ENCODE measurements at places on chromosomes 16 and 17. TPM values are rescaled to one million over a fixed set of nuclear protein-coding genes. Genes with fewer than 3 reads are reported as not detected.

Gene KRT27
- total RNA-seq: not detected

Gene GINS2
- total RNA-seq: 0.26 TPM

Gene FBXW10
- under 0.01 TPM for total RNA-seq

Gene FZD2
- 20.3 TPM for total RNA-seq

Gene LASP1
- 58.8 TPM for total RNA-seq

Gene GNGT2
- not detected for total RNA-seq

Gene RDM1
- total RNA-seq: under 0.01 TPM

Gene NUDT7
- total RNA-seq: 8.7 TPM

Gene KCNAB3
- total RNA-seq: 0.33 TPM

Gene CCL8
- 0.26 TPM for total RNA-seq

- peak overlapping the region; percentile 41 for H3K27ac ChIP-seq
- H3K27me3 ChIP-seq: no peaks in the 10 kb centered on the region
- DNase-seq: no peak
- H3K36me3 ChIP-seq: peaks cover 85% of the 10 kb centered on the region
- H3K4me3 ChIP-seq: no peak overlapping the region
Measured at GRCh38 chr17:50188531-50188920, 12.9 kb downstream of the COL1A1 start.

- no peak for DNase-seq
- H3K4me1 ChIP-seq: peaks cover 8% of the 10 kb centered on the region
- no peak overlapping the region for H3K4me3 ChIP-seq
- H3K27ac ChIP-seq: no peak overlapping the region
Measured at GRCh38 chr16:73206151-73206707, 158.3 kb upstream of the ZFHX3 start.

GRCh38 chr16:20114356-20114755 is 40.7 kb upstream of the GPR139 start:
- no peaks in the 10 kb centered on the region for H3K27me3 ChIP-seq
- H3K36me3 ChIP-seq: no peaks in the 10 kb centered on the region
- H3K4me3 ChIP-seq: no peak overlapping the region
- H3K27ac ChIP-seq: no peak overlapping the region
- no peak for DNase-seq
- H3K4me1 ChIP-seq: no peaks in the 10 kb centered on the region

- H3K27me3 ChIP-seq: no peaks in the 10 kb centered on the region
- H3K4me1 ChIP-seq: peaks cover 20% of the 10 kb centered on the region
- no peak for DNase-seq
- peaks cover 7% of the 10 kb centered on the region for H3K36me3 ChIP-seq
- H3K27ac ChIP-seq: peak overlapping the region; percentile 85
Measured at GRCh38 chr16:2009164-2009711, 383 bp downstream of the ZNF598 start.

- H3K4me3 ChIP-seq: peak overlapping the region; percentile 91
- peaks cover 21% of the 10 kb centered on the region for H3K4me1 ChIP-seq
- peak overlapping the region; percentile 98 for H3K27ac ChIP-seq
- no peaks in the 10 kb centered on the region for H3K27me3 ChIP-seq
Measured at GRCh38 chr17:37493249-37494027, 3.7 kb downstream of the DUSP14 start.

- no peak overlapping the region for H3K27ac ChIP-seq
- no peaks in the 10 kb centered on the region for H3K27me3 ChIP-seq
- peak; percentile 73 for DNase-seq
- H3K4me3 ChIP-seq: no peak overlapping the region
- H3K4me1 ChIP-seq: no peaks in the 10 kb centered on the region
- H3K36me3 ChIP-seq: no peaks in the 10 kb centered on the region
Measured at GRCh38 chr17:78497115-78497540, 80.1 kb downstream of the DNAH17 start.

GRCh38 chr17:17723354-17724261 is 42.4 kb downstream of the RAI1 start:
- peak overlapping the region; percentile 61 for H3K27ac ChIP-seq
- H3K36me3 ChIP-seq: no peaks in the 10 kb centered on the region
- peak overlapping the region; percentile 44 for H3K4me3 ChIP-seq
- H3K27me3 ChIP-seq: no peaks in the 10 kb centered on the region

GRCh38 chr16:89452241-89452640 is 38.1 kb downstream of the ANKRD11 start:
- peaks cover 12% of the 10 kb centered on the region for H3K4me1 ChIP-seq
- H3K4me3 ChIP-seq: no peak overlapping the region
- no peak overlapping the region for H3K27ac ChIP-seq
- no peaks in the 10 kb centered on the region for H3K27me3 ChIP-seq
- DNase-seq: no peak

GRCh38 chr17:52049496-52049895 is 109.0 kb downstream of the CA10 start:
- no peaks in the 10 kb centered on the region for H3K4me1 ChIP-seq
- DNase-seq: no peak
- H3K27ac ChIP-seq: no peak overlapping the region
- H3K27me3 ChIP-seq: no peaks in the 10 kb centered on the region
- no peaks in the 10 kb centered on the region for H3K36me3 ChIP-seq
- no peak overlapping the region for H3K4me3 ChIP-seq

GRCh38 chr16:49575346-49576172 is 202.0 kb downstream of the C16orf78 start:
- no peak overlapping the region for H3K4me3 ChIP-seq
- no peak overlapping the region for H3K27ac ChIP-seq
- H3K4me1 ChIP-seq: no peaks in the 10 kb centered on the region
- no peaks in the 10 kb centered on the region for H3K27me3 ChIP-seq
- no peak for DNase-seq
- no peaks in the 10 kb centered on the region for H3K36me3 ChIP-seq

GRCh38 chr16:13379266-13379665 is 477.9 kb downstream of the SHISA9 start:
- no peaks in the 10 kb centered on the region for H3K27me3 ChIP-seq
- H3K4me1 ChIP-seq: no peaks in the 10 kb centered on the region
- H3K36me3 ChIP-seq: no peaks in the 10 kb centered on the region
- H3K27ac ChIP-seq: no peak overlapping the region

GRCh38 chr17:39652587-39653315 is 12.4 kb upstream of the TCAP start:
- no peaks in the 10 kb centered on the region for H3K27me3 ChIP-seq
- no peak overlapping the region for H3K27ac ChIP-seq
- no peaks in the 10 kb centered on the region for H3K36me3 ChIP-seq
- no peak overlapping the region for H3K4me3 ChIP-seq
- no peaks in the 10 kb centered on the region for H3K4me1 ChIP-seq

GRCh38 chr16:78909226-78909625 is 691.3 kb downstream of the MAF start:
- no peak overlapping the region for H3K4me3 ChIP-seq
- no peak for DNase-seq
- H3K27me3 ChIP-seq: no peaks in the 10 kb centered on the region

DNA sequence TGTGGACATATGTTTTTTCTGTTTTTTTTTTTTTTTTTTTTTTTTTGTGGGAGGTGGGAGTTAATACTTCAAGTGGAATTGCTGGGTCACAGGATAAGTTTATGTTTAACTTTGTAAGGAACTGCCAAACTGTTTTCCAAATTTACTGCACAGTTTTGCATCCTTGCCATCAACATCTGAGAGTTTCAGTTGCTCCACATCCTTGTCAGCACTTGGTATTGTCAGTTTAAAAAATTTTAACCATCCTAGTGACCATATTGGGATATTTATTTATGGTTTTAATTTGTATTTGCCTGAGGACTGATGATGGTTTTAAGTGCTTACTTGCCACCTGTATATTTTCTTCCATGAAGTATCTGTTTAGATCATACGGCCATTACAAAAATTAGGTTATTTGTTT is 34.0 kb upstream of the IRF8 start:
- DNase-seq: no peak
- H3K4me3 ChIP-seq: no peak overlapping the region
- H3K36me3 ChIP-seq: no peaks in the 10 kb centered on the region
- no peaks in the 10 kb centered on the region for H3K4me1 ChIP-seq
- no peak overlapping the region for H3K27ac ChIP-seq
- H3K27me3 ChIP-seq: peaks cover 14% of the 10 kb centered on the region

DNA sequence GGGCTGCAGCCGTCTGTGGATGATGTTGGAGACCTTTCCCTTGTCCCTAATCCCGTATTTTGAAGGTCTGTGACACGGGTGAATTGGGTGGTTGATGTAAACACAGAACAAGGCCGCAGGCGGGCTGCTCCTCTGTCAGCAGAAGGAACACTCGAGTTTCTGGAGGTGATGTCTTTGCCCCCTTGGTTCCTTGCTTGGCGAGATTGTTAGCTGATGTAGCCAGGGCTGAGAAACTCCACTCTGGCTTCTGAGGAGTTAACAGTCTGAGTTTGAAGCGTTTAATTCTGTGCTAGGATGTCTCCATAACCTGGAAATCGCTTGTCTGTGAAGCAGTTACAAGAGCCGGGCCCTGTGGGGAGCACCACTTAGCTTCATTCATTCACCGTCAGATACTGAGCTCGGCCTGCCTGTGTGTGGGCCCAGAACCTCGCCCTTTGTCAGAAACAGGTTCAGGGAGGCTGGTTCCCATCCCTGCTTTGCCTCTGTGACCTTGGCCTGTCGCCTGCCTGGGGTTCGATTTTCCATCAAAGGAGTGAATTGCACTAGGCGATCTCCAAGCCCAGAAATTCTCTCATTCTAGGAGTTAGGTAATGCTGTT is 1.3 kb downstream of the MAPK8IP3 start:
- no peaks in the 10 kb centered on the region for H3K27me3 ChIP-seq
- peak overlapping the region; percentile 30 for H3K27ac ChIP-seq
- H3K4me1 ChIP-seq: peaks cover 6% of the 10 kb centered on the region
- H3K4me3 ChIP-seq: peak overlapping the region; percentile 56
- H3K36me3 ChIP-seq: peaks cover 2% of the 10 kb centered on the region
- peak; percentile 41 for DNase-seq

- H3K4me3 ChIP-seq: no peak overlapping the region
- no peak for DNase-seq
- H3K27me3 ChIP-seq: no peaks in the 10 kb centered on the region
- H3K4me1 ChIP-seq: peaks cover 17% of the 10 kb centered on the region
Measured at GRCh38 chr17:17904166-17905035, 67.6 kb upstream of the SREBF1 start.

- H3K36me3 ChIP-seq: no peaks in the 10 kb centered on the region
- no peak for DNase-seq
- H3K4me1 ChIP-seq: no peaks in the 10 kb centered on the region
- peaks cover 2% of the 10 kb centered on the region for H3K27me3 ChIP-seq
- no peak overlapping the region for H3K27ac ChIP-seq
Measured at GRCh38 chr16:68367030-68367429, 56.2 kb downstream of the PRMT7 start.

GRCh38 chr16:48565752-48566151 is 44.2 kb downstream of the N4BP1 start:
- no peak for DNase-seq
- peaks cover 4% of the 10 kb centered on the region for H3K4me1 ChIP-seq
- H3K36me3 ChIP-seq: peaks cover 1% of the 10 kb centered on the region
- no peak overlapping the region for H3K27ac ChIP-seq
- H3K27me3 ChIP-seq: no peaks in the 10 kb centered on the region

DNA sequence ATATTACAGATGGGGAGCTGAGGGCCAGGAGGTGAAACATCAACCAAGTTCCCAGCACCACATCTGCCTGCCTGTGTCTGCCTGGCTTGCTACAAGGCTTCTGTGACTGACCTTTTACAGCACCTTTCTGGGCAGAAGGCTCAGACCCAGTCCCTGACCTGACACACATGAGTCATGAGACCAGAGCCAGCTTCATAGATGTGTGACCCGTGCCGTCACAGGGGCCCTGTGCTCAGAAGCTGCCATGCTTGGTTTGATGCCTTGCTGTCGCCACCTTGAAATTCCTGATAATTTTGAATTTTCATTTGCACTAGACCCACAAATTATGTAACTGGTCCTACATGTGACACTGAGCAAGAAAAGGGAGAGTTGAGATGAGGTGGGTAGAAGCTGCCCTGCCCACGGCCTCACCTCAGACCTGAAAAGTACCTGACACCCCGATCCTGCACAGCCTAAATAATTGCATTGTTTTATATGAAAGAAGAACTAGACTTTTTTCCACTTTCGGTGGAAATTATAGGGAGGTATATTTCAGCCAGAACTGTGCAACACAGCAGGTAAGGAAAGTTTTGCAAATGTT is 13.3 kb upstream of the PECAM1 start:
- no peak for DNase-seq
- H3K27ac ChIP-seq: no peak overlapping the region
- H3K4me1 ChIP-seq: no peaks in the 10 kb centered on the region
- H3K36me3 ChIP-seq: no peaks in the 10 kb centered on the region

DNA sequence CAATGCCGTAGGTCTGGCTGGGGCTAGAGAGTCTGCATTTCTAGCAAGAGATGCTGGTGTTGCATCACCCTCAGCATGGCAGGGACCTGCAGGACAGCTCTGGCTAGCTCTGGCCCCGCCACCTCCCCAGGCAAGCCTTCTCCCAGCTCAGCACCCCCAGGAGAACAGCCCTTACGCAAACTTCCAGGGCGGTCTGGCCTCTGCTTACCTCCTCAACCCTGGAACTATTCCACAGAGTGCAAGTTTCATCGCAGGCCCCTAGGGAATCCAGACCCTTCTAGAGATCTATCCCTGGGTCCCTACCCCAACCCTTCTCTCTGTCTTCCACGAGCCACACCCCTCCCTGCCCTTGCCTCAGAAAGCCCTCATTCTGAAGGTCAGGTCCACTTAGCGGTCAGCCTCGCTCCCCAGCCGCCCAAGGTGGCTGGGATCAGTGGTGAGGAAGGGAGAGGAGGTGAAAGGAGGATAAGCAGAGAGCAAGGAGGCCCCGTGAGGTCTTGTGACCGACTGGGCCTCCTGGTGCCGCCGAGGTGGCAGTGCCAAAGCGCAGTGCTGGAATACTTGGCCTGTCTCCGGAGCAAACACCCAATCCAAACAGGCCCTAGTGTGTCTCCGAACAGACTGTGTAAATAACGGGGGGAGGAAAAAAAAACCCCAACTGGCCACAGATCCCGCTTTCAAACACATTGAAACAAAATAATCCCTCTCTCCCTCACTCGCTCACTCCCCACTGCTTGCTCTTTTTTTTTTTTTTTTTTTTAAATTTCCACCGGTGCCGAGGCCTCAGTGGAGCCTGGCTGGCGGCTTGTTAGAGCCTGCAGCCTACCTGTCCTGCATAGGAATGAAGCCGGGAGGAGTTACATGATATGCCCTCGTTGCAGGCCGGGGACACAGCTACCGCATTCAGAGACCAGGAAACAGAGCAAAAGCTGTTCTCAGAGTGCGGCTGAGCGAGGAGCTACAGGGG is 380.9 kb downstream of the SOX9 start:
- H3K36me3 ChIP-seq: no peaks in the 10 kb centered on the region
- DNase-seq: peak; percentile 20
- H3K27me3 ChIP-seq: no peaks in the 10 kb centered on the region

- no peaks in the 10 kb centered on the region for H3K36me3 ChIP-seq
- H3K27me3 ChIP-seq: peaks cover 4% of the 10 kb centered on the region
- H3K27ac ChIP-seq: no peak overlapping the region
Measured at GRCh38 chr16:58506241-58507194, 6.6 kb downstream of the NDRG4 start.
